ENCODE measurements at places on chromosomes 4 and X.

- DNase-seq: no peak
These were observed 9.0 kb upstream of the CLDN34 start for GRCh38 chrX:9958183-9958582.

DNA sequence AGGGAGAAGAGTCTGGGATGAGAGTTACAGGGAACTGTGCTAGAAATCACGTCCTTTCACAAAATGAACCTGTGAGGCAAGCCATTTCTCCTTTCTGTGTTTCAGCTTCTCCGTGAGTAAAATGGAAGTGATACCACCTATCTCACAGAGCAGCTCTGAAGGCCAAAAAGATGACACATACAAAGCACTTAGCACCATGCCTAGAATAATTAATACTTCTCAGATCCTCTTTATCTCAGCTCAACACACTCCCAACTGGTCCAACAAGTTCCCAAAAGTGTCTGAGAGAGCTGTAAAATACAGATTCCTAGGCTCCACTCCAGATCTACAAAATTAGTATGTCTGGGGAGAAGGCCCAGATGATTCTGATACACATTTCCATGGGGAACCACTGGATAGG, 38.3 kb downstream of the LHFPL1 start:
- no peak for DNase-seq

DNA sequence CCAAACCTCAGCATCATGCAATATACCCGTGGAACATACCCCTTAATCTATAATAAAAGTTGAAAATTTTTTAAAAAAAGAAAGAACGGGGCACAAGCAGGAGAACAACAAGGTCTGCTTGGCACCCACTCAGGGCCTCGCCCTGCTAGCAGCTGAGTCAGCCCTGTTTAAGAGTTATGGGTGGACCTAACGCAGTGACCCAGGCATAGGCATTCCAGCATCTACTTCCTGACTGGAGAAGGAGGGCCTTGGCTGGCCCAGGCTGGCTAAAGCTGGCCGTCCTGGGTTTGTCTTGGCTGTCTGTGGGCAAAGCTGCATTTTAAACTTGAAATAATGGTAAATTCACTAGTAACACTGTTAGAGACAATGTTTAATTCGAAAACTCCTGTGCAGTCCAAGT, 236.7 kb upstream of the PGRMC2 start:
- no peak for DNase-seq

DNA sequence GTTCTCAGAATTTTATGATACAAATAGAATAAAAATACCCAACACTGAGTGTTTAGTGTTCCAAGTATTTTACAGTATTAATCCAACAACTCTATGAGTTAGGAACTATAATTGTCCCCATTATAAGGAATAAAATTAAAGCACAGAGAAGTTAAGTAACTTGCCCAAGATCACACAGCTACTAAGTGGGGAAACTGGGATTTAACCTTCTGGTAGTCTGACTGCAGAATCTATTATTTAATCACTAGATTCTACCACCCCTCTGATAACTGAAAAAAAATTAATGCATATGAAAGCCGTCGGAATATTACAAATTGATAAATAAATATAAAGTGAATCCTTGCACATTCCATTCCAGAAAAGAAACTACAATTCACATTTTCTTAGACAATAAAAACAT, 5.7 kb upstream of the NKX6-1 start:
- DNase-seq: no peak

GRCh38 chr4:187090401-187090800, 366.7 kb upstream of the FAT1 start:
- DNase-seq: no peak

Measured in iPS DF 6.9 (cell line).